ENCODE measurements at places on chromosomes 16 and 17.

DNA sequence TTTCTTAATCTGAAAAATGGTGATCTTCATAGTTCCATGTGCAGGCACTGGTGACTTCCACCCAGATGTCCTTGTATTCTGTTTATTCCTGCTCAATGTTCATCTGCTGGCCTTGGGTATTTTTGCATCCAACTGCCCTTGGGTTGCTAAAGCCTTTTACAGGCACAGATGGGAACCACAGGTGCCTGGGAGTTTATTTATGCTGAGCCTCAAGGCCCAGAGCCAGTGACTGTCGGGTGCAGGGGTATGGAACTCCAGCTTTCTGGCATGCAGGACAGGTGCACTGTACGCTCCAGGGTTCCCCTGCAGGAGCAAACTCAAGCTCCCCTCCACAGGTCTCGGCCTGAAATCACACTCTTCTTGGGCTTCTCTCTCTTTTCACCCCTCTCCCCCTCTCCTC, 22.3 kb downstream of the DYNLRB2 start:
- no peak for DNase-seq

GRCh38 chr16:48517493-48517892, 92.5 kb downstream of the N4BP1 start:
- no peak for DNase-seq

- no peak for DNase-seq
Measured at GRCh38 chr17:49629447-49629846, 48.5 kb downstream of the SPOP start.

DNA sequence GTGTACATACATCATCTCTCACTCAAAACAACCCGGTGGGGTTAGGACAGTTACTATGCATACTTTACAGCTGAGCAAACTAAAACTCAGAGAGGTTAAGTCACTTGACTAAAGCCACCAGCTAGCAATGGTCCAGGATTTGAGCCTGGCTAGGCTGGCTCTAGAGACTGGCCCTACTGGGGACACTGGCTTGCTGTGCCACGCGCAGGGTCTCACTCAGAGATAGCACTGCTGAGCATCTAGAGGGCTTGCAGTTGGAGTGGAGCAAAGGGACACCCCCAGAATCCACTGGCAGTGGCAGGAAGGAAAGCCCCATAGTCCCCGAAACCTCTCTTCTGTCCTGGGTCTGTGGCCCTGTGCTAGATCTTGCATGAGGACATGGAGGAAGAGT, 11.1 kb downstream of the SAMD14 start:
- DNase-seq: no peak

- no peak for DNase-seq
Measured at GRCh38 chr17:80153004-80153403, 6.1 kb upstream of the EIF4A3 start.

DNA sequence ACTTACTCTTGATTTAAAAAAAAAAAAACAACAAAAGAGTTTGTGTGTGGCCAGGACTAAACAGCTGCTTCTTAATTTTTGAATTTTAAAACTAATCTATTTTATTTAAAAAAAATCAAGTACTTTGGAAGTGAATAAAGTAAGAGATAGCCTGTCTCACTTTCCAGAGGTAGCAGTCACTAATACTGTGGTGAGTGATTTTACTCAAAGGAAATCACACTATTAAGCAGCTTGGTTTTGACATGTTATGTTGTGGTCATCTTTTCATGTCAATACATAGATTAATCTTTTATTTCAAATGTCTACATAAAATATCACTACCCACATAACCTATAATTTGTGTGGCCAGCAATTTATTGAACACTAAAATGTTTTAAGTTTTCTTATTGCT, 102.2 kb upstream of the HLF start:
- no peak for DNase-seq

- peak; percentile 83 for DNase-seq
Measured at GRCh38 chr17:27760069-27760885, 40.1 kb downstream of the NOS2 start.

DNA sequence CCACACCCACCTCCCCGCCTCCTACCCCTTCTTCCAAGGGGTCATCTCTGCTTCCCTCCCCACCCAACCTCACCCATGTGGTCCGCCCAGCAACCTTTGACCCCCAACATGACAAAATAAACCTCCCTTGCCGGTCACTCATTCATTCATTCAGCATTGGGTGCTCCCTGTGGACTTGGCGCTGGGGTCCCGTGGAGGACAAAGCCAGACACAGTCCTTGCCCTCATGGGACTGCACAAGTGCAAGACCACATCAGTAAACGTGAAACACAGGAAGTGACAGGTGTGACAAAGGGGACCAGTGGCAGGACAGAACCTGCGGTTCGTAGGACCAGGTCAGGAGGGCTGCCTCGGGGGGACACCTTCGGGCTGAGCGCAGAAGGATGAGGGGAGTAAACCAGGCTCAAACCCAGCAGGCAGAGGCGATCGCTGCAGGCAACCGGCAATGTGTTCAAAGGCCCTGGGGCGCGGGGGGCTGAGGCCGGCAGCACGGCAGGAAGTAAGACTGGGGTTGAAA, 185.4 kb downstream of the SEC14L1 start:
- peak; percentile 49 for DNase-seq

DNA sequence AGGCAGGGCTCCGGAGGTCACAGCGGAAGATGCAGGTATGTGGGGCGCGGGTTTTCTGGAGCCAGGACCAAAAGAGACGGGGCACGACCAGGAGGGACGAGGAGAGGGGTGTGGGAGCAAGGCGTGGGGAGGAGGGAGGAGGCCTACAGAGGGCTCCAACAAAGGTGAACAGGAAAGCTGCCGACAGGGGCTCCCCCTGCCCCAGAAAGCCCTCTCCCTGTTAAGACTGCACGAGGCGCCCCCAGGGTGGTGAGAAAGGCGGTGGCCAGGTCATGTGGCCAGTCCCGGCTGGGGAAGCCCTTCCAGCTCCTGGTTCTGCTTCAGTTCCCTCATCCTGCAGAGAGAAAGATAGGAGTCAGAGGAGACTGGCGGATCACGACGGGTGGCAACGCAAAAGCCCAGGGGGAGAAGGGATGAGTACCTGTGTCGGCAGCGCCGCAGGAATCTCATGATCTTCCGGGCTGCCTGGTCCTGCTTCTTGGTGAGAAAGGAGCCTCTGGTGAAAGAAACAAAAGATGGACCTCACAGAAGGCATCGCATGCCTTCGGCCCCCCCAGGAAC, 949 bp upstream of the SPAG7 start:
- DNase-seq: no peak

DNA sequence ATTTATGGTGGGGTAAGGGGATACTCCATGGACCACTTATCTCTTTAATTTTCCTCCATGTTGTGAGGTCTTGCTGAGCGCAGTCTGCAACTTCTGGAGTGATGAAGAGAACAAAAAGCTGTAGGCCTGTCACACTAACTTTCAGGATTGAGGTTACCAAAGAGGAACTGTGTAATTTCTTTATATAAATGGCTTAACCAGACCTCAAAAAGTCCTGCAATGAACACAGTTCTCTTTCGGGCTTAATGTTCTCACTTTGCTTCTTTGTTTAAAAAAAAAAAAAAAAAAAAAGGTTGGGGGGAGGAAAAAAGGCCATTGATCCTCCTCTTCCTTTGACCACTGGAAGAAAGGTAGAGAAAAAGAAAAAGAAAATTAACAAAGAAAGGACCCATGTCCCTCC, 86.8 kb upstream of the SOX9 start:
- no peak for DNase-seq

DNA sequence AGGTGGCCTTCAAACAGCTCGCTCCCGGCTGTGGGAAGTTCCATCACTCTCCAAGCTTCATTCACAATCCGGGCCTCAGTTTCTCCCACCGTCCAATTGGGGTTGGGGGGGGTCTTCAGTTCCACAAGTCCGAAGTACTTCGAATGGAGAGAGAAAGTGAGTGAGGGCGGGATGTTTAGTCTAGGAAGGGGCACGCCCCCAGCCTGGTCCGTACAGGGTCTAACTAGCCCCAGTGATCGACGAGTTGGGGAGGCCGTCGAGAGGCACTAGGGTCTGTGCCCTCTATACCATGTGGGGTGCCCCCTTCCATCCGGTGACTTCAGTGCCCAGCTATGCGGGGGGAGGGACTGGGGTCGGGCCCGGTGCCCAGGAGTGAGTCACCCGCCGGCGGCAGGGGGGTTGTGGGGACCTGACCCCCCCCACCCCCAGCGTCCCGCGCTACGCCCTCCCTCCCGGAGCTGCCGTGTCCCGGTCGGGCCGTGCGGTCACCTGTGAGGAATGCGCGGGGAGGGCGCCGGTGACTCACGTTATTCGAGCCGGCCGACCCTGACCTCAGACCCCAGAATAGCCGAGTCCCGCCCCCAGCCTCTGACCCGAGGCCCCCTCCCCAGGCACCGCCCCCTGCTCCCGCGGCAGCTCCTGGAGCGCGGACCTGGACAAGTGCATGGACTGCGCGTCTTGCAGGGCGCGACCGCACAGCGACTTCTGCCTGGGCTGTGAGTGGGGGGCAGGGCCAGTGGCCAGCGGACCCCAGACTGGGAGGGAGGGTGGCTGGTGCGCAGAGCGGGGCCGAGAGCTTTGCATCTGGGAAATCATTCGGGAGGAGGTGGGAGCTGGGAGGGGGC, 658 bp downstream of the TNFRSF12A start:
- peak; percentile 99 for DNase-seq

DNA sequence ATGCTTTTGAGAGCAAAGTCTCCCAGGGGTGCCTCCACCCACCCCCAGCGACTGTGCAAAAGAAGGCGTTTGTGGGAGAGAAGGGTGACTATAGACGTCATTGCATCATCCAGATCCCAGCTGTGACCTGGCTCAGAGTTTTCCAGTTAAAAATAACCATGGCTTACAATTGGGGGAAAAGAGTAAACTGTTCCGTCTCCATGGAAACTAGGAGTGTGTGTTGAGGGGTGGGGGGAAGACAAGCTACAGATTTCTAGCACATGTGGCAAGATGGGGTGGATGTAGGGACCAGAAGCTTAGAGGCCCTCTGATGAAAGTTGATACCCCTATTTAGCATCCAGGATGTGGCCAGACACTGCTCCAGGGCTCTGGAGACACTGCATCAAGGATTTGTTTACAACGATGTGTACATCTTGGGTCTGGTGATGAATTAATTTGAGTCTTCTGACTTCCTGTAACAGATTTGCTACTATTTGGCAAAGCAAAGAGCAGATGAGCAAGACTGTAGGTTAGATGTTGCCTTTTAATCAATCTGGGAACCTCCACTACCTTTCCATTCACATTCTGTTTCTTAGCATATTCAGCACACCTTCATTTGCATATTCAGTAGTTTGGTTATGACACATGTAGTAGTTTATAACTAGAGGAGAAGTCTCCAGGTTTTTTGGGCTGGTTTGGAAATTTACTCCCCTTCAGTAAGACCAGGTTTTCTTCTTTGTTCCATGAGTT, 6.2 kb upstream of the DUSP14 start:
- DNase-seq: no peak

GRCh38 chr16:82751020-82751419, 124.3 kb downstream of the CDH13 start:
- no peak for DNase-seq

DNA sequence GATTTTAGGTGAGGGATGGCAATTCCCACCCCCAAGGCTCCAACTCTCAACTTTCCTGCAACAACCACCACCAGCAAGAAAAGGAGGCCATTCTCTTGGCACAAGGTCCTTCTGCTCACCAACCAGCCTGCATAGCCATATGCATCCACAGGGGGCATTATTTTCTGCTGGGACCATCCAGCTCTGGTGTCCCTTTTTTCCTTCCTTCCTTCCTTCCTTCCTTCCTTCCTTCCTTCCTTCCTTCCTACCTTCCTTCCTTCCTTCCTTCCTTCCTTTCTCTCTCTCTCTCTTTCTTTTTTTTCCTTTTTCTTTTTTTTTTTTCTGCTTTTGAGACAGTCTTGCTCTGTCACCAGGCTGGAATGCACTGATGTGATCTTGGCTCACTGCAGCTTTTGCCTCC, 21.1 kb upstream of the COX10 start:
- DNase-seq: no peak

- no peak for DNase-seq
Measured at GRCh38 chr17:22337467-22337866, 645.1 kb downstream of the KCNJ18 start.

DNA sequence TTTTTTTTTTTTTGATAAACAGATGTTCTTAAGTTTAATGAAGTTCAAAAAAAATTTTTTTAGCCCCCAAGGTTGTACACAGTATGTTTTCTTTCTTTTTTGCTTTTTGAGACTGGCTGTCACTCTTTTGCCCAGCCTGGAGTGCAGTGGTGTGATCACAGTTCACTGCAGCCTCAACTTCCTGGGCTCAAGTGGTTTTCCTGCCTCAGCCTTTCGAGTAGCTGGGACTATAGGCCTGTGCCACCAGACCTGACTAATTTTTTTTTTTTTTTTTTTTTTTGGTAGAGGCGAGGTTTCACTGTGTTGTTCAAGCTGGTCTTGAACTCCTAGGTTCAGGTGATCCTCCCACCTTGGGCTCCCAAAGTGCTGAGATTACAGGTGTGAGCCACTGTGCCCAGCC, 12.8 kb downstream of the ITGAE start:
- no peak for DNase-seq

GRCh38 chr17:77424585-77425344, 284.0 kb downstream of the SEC14L1 start:
- DNase-seq: peak; percentile 81

DNA sequence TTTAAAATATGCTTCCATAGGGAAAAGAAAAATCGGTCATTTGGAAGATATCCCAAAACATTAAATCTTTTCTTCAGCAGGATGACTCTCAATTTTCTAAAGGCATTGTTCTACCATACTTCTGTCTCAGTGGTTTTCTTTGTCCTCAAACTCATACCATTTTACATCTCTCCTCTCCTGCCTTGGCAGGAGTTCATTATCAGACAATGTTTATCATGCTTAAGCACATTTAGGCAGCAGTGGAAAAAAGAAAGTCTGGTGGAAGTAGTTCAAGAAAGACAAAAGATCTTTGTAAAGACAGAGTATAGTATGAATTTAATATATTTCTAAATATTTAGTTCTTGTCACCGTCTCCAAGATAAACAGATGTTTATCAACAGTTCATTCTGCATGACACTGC, 68.2 kb downstream of the CDK12 start:
- no peak for DNase-seq

GRCh38 chr17:51759260-51759659, 399.3 kb downstream of the CA10 start:
- no peak for DNase-seq

DNA sequence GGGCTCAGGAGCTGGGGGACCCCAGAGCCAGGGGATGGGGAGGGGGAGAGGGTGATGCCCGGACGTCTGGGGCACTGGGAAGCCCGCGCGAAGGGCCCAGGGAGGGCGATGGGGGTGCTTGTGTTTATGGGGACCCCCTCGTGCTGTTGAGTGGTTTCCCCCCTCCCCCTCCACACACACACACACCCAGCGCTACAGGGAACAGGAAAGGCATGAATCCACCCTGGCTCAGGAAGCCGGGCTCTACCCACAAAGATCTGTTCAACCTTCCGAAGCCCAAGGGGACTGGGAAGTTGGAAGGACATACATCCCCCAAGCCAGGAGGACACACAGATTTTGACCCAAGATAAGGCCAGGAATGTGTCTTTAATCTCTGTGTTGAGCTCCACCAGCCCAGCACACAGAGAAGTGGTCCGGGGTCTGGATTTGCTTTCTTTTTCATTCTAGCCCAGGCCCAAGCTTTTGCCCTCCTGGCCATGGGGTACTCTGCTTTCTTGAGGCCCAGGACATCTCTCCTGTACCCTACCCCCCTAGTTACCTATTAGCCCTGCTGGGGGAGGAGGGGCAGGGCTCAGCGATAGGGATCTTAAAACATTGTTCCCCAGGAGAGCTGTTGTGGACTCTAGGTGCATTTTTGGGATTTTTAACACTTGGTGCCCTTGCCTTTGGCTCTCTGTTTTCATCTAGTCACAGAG, 1.2 kb downstream of the UBALD2 start:
- peak; percentile 68 for DNase-seq

Data from islet precursor cell (in vitro differentiated cells).